ENCODE measurements at places on chromosomes 2 and 18.

- no peak for DNase-seq
Observed at GRCh38 chr2:26462511-26463243, 15.2 kb downstream of the OTOF start.

DNA sequence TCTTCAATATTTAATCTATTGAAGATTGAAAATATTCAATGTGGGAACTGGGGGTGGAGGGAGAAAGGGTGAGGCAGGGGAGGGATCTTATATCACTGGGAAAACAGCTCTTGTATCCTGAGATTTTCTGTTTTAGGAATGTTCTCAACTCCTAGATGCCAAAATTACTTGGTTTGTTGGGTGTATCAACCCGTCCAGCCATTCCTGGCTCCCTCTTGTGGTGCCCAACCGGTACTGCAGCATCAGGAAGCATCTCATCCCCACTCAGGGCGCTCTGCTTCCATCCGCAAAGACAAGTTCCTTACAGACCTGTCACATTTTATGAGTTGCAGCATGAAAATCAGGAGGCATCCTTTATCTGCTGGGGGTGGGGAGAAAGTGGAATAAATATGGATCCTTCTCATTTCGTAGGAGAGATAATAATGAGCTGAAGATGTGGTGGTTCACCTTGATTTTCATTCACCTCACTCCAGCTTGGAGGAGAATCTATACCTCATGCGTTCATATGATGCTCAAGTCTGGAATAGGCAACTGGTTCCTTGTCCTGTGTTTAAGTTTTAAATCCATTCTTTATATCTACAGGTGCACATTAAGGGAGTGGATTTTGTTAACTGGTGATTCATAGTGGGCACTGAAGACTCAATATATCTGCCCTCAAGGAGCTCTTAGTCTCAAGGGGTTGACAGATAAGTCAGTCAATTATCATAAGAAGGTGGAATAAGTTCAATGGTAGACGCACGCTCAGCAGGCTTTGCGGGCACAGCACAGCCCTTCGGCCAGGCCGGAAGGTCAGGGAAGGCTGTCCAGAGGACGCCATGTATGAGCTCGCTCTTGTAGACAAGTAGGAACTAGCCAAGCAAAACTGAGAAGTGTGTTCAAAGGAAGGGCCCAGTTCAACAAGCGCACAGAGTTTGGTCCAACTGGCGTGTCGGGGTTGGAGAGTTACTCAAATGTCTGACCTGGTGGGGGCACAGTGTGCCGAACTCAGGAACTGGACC, 127.3 kb downstream of the RNF144A start:
- peak; percentile 62 for DNase-seq

DNA sequence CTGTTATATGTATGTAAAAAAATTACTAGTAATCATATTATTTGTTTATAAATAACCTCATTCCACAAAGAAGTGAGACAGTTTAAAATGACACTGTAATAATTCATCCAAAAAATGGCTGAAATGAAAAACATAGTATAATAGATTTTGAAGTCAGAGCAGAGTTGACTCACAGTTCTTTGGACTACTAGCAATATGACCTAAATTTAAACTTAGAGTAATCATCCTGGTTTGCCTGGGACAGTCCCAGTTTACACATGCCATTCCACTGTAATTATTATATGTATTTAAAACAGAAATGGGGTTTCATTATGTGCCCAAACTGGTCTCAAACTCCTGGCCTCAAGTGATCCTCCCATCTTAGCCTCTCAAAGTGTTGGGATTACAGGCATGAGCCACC, 48.3 kb downstream of the CCDC88A start:
- DNase-seq = no peak

- no peak for DNase-seq
Observed at GRCh38 chr2:101357376-101357775, 29.9 kb downstream of the CREG2 start.

GRCh38 chr2:63590626-63591408, 2.1 kb downstream of the MDH1 start:
- no peak for DNase-seq

All from CD4-positive, alpha-beta T cell (primary cell).